NCI-H1436 (cell line): ENCODE measurements at places on chromosomes 12 and 14.

- DNase-seq = no peak
Observed at GRCh38 chr12:509500-509899, 49.8 kb downstream of the B4GALNT3 start.

- no peak for DNase-seq
Observed at GRCh38 chr12:68225576-68226476, at the start of gene IL26. Gene IL26, minus strand, starts transcription at chr12:68225810. Its CDS starts 54 bp downstream, at chr12:68225756.

DNA sequence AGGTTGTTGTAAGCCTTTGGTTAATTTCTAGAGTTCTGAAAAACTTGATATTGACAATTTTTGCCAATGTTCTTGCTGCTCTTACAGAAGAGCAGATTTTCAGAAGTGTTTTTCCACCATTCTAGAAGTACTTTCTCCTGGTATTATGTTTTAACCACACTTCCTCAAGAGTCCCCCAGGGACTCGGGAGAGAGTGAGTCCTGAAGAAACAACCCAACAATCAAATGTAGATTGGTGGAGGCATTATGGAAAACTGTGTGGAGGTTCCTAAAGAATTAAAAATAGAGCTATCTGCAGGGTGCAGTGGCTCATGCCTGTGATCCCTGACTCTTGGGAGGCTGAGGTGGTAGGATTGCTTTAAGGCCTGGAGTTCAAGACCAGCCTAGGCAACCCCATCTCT is 26.7 kb downstream of the OR10P1 start:
- DNase-seq = no peak

DNA sequence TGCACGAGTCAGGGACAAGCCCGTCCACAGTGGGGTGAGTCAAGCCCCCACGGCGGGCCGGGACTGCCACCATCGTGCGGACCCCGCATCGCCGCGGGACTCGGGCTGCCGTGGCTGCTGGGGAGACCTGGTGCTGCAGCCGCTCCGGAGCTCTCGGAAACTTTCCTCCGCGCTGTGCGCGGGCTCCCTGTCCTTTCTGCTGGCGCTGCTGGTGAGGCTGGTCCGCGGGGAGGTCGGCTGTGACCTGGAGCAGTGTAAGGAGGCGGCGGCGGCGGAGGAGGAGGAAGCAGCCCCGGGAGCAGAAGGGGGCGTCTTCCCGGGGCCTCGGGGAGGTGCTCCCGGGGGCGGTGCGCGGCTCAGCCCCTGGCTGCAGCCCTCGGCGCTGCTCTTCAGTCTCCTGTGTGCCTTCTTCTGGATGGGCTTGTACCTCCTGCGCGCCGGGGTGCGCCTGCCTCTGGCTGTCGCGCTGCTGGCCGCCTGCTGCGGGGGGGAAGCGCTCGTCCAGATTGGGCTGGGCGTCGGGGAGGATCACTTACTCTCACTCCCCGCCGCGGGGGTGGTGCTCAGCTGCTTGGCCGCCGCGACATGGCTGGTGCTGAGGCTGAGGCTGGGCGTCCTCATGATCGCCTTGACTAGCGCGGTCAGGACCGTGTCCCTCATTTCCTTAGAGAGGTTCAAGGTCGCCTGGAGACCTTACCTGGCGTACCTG is 1.1 kb downstream of the PDE3A start:
- DNase-seq = no peak

DNA sequence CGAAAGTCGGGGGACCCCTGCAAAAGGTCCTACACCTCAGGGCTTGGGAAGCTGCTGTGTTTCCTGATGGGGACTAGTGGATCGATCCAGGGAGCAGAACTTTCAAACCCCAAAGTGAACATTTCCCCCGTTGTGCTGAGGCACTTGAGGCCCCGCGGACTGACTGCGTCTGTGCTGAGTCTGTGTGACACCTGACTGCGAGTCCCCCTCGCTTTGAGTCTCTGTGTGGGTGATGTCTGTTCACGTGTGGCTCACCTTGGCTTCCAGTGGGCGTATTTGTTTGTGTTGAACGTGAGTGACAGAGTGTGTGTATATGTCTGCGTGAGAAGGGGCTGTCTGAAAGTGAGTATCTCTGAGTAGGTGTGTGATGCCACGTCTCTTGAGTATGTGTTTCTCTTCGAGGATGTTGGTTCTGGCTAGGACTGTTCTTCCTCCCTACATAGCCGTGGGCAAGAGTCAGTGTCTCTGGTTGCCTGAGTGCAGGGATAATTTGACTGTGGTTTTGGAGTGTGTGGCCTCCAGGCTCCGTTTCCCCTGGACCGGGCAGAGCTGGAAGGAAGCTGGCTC is 1.3 kb downstream of the TEAD4 start:
- no peak for DNase-seq

DNA sequence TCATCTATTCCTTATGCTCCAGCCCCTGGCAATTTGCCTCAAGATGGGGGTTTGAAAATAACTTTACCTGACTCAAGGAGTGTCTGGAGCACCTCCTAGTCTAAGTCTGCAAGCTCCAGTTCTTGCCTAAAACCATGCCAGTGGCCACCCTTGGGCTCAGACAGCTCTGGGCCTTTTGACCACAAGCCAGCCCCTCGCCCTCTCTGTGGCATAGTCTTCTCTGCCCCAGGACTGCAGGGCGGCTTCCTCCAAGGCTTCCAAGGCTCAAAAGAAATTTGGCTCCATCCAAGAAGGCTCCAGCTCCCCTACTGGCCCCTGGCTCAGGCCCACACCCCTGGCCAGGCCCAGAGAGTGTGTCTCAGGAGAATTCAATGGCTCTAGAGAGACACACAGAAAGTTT is 14.8 kb downstream of the ACVRL1 start:
- no peak for DNase-seq

- no peak for DNase-seq
Observed at GRCh38 chr12:59068436-59068835, 148.1 kb upstream of the LRIG3 start.

DNA sequence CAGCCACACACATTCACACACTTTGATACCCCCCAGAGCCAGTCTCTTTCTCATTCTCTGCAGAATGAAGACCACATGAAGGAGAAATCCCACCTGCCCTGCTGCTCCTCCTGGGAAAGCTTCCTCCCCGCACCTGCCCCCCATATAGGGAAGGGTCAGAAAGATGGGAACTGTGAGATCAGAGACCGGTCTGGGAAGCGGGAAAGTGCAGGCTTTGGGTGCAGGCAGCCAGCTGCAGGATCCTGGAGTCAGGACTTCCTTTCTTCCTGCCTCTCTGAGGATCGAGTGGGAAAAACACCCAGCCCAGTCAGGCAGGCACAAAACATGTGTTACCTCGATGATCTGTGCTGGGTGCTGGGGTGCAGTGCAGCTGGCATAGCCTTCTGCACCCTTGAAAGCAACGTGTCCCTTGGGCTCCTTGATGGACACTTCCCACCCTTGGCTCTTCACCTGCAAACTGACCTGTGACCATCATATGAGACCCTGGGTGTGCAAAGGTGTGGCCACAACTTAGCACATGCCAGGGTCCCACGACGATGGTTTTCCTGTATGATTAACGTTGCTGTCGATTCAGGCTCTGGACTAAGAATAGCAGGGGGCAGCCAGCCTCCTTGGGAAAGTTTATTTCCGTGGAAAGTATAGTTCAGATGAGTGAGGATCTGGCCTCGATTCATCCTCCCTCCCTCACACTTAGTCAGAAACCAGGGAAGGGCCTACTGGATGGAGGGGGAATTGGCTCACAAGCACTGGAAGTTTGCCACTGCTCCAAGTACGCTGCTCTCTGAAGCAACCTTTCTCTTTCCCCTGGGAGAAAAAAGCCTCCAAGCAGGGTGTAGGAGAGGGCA is 105.4 kb upstream of the MED13L start:
- no peak for DNase-seq

GRCh38 chr12:121483949-121484348 is 84.0 kb downstream of the RNF34 start:
- DNase-seq = no peak

DNA sequence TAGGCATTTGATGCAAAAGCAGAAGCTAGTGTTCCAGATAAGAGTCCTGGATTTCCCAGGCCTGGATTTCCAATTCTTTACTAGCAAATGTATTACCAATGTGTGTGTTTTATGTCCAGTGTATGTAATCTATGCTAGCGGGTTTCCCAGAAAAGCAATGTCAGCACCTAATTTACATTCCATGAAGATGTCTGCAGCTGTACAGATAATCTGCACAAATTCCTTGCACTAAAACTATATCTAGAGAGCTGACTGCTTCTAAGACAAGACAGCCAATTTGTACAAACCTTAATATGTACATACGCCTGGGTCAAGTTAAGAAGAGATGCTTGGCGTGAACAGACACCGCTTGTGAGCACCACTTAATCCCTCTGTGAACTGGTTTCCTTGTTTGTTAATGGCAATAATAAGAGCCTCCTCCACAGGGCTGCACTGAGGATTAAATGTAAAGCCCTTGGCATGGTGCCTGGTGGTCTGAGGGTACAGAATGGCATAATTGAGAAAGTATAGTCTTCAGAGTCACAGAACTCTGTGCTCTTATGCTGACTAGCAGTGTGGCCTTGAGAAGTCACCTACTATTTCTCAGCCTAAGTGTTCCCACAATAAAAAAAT is 185.6 kb downstream of the EPS8 start:
- DNase-seq = no peak
